Mesenteric fat pad (tissue), 1 donor: ENCODE measurements at places on chromosomes 1 and 21.

- DNase-seq: no peak
Observed at GRCh38 chr1:184691719-184692324, 62.8 kb downstream of the EDEM3 start.

DNA sequence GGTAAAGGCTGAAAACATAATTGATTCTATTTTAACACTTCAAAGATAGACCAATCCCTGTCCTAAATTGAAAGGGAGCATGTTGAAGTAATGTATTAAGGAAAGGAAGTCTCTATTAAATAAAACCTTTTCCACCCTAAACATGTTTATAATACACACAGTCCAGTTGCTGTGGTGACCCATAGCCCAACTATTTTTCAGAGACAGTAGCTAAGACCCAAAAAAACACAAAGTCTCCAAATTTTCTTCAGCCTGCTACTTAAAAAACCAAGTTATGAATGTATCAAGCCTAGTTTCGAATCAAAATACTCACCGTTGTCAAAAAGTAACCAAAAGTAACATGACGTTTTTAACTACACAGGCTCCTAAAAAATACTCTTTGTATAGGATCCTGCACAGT, 1.6 kb downstream of the ELK4 start:
- DNase-seq: no peak

DNA sequence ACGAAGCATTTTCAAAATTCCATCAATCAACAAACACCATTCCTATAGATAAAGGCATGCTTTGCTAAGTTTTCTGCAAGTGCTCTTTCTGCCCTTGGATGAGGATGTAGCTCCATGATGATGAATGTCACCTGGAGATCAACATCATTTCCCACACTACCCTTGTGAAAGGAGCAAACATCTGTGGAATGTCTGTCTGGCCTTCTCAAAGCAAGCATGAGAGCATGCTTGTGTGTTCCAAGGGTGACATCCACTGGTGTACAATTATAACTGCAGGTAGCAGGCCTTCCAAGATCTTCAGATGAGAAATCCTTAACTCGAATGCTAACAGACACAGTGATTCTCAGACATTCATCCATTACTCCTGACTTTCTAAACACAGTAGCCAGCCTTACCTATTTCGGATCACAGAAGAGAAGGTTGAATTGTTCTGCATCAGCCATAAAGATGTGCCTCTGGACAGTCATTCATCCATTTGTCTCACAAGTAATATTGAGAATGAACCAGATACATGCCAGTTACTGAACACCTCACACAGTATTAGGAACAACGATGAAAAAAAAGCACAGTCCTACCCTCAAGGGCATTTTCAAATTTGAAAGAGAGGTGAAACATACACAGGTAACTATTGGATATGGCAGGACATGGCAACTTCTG, 162.4 kb downstream of the TPR start:
- no peak for DNase-seq

DNA sequence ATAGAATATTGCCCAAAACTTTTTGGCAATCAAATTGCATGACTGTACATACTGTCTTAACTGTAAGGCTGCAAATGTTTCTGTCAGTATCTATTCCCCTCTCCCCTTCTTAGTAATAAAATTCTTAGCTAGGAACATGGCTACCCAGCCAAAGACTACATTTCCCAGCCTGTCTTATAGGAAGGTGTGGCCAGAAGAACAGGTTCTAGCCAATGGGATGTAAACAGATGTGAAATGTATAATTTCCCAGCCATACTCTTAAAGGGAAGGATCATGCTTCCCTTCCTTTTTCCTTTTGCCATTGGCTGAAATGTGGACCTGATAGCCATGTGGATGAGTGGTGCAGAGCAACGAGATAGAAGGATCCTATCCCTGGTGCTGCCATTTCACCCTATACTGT, 7.0 kb upstream of the HIVEP3 start:
- no peak for DNase-seq
